ENCODE measurements at places on chromosomes 6 and 20. TPM values are rescaled to one million over a fixed set of nuclear protein-coding genes. Genes with fewer than 3 reads are reported as not detected.

CALHM6 gene
- total RNA-seq, result 3.4 TPM

CLDN20 gene
- not detected for total RNA-seq

PPP1R16B gene
- 111 TPM for total RNA-seq

DDX43 gene
- 0.29 TPM for total RNA-seq

THBD gene
- total RNA-seq, result not detected

F13A1 gene
- total RNA-seq, result not detected

TRIM31 gene
- total RNA-seq, result not detected

DNA sequence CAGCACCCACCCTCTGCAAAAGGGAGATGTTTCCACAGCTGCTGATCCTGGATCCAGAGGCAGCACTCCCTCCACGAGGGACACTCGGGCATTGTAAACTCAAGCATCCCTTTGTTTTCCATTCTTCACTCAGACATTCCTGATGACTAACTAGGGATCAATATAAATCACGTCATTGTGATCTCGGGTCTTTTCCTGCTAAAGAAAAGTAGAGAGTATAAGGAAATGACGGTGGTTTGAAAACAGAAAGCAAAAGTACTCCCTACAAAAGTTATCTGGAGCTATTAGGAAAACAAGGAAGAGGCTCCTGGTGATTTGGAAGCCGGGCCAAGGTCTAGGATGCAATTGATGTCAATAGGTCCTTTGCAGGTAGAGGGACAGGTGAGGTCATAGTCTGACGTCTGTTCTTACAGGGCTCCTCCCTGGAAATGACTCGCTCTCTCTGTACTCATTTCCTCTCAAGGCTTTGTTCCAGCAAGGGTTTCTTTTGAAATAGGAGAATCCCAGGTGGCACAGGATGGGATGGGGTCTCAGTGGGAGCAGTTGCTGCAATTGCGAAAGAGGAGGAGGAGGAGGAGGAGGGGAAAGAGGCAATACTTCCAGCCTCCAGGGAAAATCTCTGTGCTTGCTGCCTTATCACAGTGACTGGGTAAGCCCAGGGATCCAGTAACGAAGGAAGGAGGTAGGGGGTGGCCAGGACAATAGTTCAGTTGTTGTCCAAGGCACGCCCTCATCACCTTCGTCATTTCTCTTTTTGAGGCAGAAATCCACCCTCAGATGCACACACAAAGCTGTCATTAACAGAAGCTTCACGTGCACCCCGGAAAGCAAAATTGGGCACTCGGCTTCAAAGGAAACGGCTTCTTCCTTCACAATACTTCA lies 222.8 kb downstream of the LY86 start:
- peak; percentile 54 for DNase-seq

- DNase-seq, result no peak
Measured at GRCh38 chr6:2714111-2714895, 36.4 kb downstream of the MYLK4 start.

- no peak for DNase-seq
Measured at GRCh38 chr6:33445119-33445603, 9.2 kb upstream of the ZBTB9 start.

DNA sequence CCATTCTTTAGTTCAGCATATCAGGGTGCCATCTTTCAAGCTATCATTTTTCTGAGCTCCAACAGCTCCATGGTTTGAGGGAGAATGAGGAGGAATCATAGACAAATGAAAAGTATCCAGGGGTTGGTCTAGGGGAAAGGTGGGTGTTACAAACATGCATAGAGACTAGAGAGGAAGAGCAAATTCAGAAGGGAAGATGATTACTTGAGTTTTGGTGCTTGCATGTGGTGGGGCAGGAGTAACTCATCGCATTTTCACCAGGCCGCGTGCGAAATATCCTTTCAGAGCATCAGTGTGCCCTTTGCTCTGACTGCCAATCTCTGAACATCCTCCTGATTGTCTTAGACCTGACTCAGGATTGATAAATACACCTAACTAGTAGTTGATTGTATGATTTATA lies 7.7 kb upstream of the BICRAL start:
- peak; percentile 71 for DNase-seq

DNA sequence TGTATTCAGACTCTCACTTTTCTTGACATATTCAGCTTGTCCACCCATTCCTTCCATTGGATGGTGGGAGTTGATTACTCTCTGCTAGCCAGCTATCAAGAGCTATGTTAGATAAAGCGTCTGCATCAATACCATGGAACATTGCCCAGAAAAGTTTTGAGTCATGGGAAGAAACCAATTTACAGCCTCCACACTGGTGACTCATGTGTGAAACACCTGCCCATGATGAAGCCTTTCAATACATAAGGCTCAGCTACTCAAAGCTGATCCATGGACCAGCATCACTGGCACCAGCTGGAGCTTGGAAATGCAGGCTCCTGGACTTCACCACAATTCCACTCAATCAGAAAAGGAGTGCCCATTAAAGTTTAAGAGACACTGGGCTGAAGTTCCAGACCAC lies 16.1 kb downstream of the PLA2G7 start:
- DNase-seq, result no peak

GRCh38 chr6:1481286-1481685 lies 91.9 kb downstream of the FOXF2 start:
- DNase-seq, result no peak

DNA sequence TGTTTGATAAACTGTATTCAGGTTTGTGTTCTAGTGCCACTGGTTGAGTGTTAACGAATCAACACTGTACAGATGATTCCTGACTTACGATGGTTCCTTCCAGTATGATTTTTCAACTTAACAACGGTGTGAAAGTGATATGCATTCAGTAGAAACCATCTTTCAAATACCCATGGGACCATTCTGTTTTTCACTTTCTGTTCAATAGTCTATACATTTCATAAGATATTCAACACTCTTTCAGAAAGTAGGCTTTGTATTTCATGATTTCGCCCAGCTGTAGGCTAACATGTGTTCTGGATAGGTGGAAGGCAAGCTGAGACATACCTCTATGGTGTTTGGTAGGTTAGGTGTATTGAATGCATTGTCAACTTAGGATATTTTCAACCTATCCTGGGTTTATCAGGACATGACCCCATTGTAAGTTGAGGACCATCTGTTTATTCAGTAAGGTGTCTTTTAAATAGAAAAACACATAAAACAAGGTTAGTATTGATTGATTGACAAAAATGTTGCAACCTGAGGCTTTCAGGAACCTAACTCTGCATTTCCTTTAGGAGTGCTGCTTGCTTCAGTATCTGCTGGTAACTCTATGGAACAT lies 32.3 kb downstream of the SYNJ2 start:
- no peak for DNase-seq

GRCh38 chr6:21037453-21037852 lies 503.2 kb downstream of the CDKAL1 start:
- no peak for DNase-seq

GRCh38 chr6:158703837-158704822 lies 54.3 kb downstream of the SYTL3 start:
- peak; percentile 84 for DNase-seq

DNA sequence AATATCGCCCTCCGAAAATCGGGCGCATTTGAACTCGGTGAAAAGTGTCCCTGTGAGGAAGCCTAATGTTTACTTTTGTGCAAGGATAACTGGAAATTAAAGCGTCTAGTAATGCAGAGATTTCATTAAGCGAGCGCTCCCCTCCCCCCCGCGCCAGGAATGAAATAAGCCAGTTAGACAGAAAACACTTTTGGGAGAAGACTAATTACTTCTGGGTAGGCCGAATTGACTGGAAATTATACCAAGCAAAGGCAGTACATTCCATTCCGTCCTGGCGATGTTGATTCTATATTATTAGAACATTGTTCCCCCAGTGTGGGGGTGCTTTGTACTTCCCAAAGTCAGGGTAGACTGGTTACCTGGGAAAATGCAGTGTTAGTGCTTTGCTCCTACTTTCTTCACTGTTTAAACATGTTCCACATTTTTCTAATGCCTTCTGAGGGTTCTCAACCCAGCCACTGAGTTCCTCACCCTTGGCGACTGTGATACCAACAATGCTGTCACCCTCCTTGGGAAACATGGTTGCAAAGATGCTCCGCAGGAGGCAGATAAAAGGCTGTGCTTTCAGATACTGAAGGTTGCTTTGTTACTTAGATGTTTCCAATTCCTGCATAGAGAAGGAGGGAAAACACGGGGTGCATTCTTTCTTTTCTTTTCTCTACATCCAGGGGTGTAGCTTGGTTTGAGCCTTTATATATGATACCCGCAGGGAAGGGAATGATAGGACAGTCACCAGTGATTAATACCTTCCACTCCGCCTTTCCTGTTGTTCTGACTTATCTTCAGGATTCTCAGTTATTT lies 2.6 kb downstream of the GJA1 start:
- no peak for DNase-seq

DNA sequence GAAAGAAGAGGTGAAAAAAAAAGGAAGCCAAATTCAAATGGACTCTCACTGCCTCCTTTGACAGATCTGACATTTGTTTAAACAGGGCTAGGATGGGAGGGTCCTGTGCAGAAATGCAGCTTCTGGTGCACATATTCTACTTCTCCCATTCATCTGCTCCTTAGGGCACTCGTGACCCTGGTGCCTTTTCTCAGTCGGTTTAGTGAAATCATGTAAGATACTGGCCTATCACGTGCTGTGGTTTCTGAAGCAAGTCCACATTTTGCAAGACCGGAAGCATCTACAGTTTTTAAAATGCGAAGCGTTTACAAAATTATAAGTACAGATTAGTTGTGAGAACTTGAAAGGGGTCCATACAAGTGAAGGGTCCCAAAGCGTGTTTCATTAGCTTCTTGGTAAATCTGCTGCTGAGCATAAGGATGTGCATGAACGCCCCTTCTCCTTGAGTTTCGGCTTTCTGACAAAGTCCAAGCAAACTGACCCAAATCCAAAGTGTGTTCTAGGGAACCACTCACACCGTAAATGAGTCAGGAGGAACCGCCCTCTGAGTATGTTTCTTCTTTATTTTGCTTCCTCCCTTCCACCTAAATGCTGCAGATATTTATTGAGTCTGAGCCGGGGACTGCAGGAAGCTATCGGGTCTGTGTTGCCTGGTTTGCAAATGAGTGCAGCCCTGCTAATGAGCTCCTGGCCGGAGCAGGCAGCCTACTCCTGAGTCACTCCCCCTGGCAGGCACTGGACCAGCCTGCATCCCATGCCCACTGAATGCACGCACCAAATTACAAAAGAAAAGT lies 323.8 kb upstream of the JARID2 start:
- DNase-seq, result no peak

GRCh38 chr20:58660855-58661597 lies 9.9 kb downstream of the STX16 start:
- peak; percentile 54 for DNase-seq

- DNase-seq, result no peak
Measured at GRCh38 chr20:36274181-36274841, 31.8 kb upstream of the DLGAP4 start.

DNA sequence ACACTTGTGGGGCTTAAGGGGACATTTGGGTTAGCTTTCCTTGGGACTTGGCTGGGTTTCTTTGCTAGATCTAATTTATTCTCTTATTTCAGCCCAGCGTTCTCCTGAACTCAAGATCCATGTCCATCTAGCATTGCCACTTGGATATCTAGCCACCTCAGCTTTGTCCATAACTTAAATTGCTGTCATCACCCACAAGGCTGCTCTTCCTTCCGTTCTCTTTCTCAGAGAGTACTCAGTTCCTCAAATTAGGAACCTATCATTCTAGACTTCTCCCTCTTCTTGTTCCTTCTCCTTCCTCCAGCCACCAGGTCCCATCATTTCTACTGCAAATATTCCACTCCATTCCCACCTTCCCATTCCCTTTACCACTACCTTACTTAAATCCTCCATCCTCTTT lies 4.3 kb downstream of the SMIM26 start:
- DNase-seq, result no peak

DNA sequence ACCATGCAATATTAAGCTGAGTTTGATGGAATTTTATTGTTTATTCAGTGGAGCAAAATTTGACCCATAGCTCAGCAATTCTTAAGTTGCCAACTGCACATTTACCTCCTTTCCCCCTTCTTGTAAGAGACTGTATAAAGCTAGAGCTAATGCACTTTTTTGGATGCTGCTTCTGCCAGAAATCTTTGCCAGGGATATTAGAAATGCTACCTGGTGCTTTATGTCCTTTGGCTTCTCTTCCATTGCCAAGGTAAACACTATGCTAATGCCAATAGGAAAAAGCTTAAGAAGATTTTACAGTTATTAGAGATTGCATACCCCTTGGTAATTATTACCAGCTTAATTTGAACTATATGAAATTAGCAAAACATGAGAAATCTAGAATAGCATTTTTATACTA lies 79.0 kb upstream of the OGFRL1 start:
- DNase-seq, result no peak

Data from activated CD4-positive, alpha-beta memory T cell treated with anti-CD3 and anti-CD28 coated beads for 36 hours (primary cell).